ENCODE measurements at places on chromosomes 16 and 17.

DNA sequence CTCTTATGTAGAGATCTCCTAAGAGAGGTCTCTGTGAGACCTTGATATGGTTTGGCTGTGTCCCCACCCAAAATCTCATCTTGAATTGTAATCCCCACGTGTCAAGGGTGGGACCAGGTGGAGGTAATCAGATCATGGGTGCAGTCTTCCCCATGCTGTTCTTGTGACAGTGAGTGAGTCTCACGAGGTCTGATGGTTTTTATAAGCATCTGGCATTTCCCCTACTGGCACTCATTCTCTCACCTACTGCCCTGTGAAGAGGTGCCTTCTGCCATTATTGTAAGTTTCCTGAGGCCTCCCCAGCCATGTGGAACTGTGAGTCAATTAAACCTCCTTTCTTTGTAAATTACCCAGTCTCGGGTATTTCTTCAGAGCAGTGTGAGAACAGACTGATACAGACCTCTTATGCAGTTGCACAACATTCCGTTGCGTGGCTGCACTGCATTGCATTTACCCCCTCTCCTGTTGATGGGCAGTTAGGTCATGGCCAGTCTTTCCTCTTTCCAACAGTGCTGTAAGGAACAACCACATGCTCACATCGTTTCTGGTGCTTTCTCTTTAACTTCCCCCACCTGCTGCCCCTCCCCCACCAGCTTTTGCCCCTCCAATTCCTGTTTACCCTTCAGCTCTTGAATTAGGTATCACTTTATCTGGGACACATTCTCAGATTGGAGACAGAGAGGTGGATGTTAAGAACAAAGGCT is 43.6 kb upstream of the MED9 start:
- no peak for DNase-seq

DNA sequence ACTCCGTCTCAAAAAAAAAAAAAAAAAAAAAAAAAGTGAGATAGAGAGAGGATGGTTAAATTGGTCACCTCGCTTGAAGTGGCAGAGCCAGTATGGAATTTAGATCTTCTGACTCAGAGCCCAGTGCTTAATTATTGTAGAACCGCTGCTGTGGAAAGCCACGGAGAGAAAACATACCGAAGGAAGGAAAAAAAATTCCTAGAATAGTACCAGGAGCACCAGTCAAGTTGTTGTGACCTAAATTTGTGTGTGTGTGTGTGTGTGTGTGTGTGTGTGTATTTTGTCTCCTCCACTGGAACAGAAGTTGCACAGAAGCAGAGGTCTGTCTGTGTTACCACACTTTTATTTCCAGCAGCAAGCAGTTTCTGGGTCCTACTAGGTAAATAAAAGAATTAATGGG is 10.6 kb upstream of the NUP85 start:
- DNase-seq, result no peak

DNA sequence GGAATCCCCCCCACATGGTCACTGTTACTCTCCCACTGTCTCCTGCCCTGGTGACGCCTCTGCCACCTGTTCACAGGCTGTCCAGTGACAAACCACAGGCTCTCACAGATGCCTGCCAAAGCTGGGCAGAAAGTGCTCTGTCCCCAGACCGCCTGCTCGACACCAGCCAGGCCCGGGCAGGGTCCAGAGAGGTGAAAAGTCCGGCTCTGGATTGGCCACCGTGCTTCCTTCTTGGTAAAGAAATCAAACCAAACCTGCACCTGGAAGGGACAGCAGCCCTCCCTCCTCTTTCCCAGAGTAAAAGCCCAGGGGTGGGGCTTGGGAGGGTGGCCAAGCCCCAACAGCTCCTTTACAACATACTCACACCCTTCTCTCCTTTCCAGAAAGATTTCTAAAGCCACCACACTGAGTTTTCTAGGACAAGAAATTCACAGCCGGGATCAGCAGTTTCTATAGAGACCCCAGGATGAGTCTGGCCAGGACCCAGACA is 6.2 kb downstream of the PCGF2 start:
- no peak for DNase-seq

DNA sequence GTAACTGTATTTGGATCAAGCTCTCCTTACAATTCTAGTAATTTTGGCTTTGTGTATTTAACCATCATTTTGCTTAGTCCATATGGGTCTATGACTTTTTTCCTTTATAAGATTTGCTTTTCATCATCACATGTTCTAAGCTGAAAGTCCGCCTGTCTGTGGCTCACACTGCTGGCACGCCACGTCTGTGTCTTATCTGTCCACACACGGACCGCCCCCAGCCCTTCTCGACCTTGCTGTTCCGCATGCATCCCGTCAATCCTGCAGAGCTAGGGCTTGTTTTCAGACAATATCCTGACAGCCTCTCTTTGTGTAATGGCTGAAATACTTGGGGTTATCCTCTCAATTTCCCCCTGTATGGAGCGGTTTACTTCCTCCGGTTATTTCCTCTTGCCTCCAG is 8.4 kb upstream of the ALDH3A1 start:
- no peak for DNase-seq
